DND-41 (cell line): ENCODE measurements at places on chromosomes 12 and 14.

DNA sequence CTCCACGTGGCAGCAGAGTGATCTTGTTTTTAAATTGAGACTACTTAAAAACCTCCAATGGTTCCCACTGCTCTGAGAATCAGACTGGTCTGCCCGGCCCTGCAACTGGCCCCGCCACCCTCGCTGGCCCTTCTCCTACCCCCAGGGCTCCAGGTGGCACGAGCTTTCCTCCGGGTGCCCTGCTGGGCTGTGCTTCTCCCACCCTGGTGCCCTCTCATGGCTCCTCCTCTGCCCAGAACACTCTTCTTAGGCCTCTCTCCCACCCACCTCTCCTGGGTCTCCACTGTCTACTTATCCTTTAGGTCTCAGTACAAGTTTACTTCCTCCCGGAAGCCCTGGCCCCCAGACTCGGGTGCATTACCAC lies 26.5 kb downstream of the CCDC92 start:
- DNase-seq, result no peak

- DNase-seq, result no peak
These were observed 78.2 kb downstream of the IRF2BPL start for GRCh38 chr14:76950055-76951020.

DNA sequence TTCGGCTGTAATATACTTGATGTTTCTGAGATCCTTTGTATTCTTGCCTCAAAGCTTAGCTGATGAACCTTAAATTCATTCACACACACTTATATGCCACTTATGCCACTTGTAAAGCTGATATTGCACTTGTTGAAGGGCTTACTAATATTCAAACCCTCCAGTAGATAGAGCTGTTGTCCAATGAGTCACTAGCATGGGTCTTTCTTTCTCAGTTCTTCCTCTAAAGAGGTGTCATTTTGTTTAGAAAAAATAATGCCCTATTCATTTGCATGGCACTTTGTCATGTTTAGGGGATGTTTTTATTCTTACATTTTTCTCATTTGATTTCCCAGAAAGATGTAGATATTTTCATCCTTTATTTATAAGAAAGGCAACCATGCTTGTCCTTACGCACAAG lies 56.4 kb downstream of the MON2 start:
- no peak for DNase-seq

DNA sequence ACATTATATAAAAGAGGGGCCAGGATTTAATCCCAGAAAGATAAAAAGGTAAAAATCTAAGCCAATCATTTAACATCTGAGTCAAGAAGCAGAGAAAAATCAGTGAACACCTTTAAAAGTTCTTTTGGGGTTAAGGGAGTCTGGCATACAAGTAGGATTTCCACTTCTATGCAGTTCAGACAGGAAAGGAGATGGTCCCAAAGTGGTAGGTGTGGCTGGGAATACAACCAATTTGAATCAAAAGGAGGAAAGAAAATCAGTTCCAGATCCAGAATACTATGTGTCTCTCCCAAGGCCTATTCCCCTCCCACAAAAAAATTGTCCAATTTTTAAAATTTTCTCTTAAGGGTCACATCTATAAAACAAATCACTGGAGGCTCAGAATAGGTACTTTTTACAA lies 167.4 kb downstream of the PHLDA1 start:
- no peak for DNase-seq

DNA sequence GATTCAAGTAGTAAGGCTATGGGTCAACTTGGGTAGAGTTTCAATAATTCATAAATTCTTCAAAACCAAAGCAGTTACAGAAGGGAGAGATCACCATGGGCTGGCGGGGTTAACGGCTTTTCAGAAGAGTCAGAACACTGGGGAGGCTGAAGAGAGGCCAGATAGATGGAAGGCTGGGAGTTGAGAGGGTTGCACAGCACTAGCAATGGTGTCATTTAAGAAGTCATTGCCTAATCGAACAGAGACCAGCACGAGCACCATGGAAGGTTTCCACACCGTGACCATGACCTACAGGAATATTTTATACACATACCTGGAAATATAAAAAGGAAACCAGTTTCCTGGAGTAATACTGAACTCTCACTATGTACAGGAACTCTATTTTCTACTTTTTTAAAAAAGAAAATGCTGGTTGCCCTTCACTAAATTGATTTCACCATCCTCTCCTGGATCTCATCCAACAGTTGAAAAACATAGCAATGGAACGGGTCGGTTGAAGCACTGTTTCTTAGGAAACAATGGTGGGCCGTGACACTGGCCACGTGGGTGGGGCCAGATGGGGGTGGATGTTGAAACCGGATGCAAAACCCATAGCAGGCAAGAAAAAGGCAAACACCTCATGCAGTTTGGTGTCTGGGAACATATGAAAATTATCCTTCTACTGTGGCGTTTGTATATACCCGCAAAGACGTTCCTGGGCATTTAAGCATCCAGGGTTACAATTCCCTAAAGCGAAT lies 38.0 kb upstream of the RIN3 start:
- no peak for DNase-seq

GRCh38 chr12:95605875-95606274 lies 54.6 kb upstream of the USP44 start:
- DNase-seq, result no peak

DNA sequence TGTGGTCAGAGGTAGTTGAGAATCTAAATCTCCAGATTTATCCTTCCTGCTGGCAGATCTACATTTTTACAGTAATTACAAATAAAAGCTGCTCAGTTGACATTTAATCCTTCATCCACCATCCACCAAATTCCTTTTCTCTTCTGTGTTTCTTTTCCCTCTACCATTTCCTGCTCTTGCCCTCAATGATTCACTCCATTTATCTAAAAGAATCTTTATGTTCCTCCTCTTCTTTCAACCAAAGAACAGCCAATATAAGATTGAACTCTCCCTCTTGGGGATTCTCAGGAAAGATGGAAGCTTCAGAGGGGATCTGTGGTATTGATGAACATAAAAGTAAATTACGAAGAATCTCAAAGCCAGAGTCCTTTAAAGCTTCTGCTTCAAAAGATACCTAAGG lies 4.4 kb downstream of the MAP4K5 start:
- DNase-seq, result no peak

DNA sequence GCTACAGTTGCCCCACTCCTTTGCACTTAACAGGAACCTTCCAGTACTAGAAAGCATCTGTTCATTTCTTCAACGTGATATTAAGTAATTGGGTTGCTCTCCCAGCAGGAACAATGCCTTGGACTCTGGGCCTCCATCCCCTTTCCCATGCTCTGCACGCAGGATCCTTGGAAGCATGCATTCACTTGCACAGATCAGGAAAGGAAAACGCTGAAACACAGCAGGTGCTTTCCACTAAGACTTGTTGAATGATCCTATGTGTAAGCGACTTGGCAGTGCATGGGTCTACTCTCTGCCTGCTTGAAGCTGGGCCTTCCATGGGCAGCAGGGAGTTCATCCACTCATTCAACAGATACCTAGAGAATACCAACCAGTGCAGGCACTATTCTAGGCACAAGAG lies 2.3 kb downstream of the LTBP2 start:
- no peak for DNase-seq

GRCh38 chr14:22551605-22551997 lies 37.4 kb downstream of the DAD1 start:
- DNase-seq, result no peak

DNA sequence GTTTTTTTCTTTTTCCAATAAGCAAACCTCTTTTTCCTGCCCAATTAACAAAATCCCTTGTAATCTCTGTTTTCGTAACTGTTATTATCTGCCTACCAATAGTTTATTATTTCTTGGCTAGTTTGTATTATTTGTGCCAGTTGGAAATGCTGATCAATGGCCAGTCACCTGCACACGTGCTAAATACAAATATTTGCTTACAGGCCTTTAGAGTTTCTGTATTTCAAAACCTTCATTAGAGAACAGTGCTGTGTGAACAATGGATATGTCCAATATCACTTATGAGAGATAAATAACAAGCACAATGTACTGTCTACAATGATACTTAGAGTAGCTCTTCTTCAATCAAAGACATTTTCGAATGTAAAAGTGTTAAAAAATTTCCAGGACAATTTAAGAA lies 10.8 kb upstream of the DYRK2 start:
- no peak for DNase-seq

- DNase-seq, result no peak
These were observed 4.9 kb downstream of the HRK start for GRCh38 chr12:116876151-116876869.

GRCh38 chr12:29990971-29991370 lies 207.2 kb upstream of the TMTC1 start:
- DNase-seq, result no peak
